H7 (cell line): ENCODE measurements at places on chromosomes 11 and 22. TPM values are rescaled to one million over a fixed set of nuclear protein-coding genes. Genes with fewer than 3 reads are reported as not detected.

Gene VWCE
- total RNA-seq, result 0.85 and 1.1 TPM in 2 replicates

Gene SDF2L1
- total RNA-seq, result 29.3 and 54.0 TPM in 2 replicates

Gene CSTPP1
- total RNA-seq, result 21.0 and 29.3 TPM in 2 replicates

GRCh38 chr22:33932997-33933396, 12.7 kb upstream of the LARGE1 start:
- no peak for DNase-seq

- no peak for DNase-seq
Measured at GRCh38 chr22:20199413-20199842, 48.6 kb upstream of the CCDC188 start.

- DNase-seq, result peak; percentile 68
Measured at GRCh38 chr11:124875401-124875800, 10.2 kb downstream of the ROBO3 start.

DNA sequence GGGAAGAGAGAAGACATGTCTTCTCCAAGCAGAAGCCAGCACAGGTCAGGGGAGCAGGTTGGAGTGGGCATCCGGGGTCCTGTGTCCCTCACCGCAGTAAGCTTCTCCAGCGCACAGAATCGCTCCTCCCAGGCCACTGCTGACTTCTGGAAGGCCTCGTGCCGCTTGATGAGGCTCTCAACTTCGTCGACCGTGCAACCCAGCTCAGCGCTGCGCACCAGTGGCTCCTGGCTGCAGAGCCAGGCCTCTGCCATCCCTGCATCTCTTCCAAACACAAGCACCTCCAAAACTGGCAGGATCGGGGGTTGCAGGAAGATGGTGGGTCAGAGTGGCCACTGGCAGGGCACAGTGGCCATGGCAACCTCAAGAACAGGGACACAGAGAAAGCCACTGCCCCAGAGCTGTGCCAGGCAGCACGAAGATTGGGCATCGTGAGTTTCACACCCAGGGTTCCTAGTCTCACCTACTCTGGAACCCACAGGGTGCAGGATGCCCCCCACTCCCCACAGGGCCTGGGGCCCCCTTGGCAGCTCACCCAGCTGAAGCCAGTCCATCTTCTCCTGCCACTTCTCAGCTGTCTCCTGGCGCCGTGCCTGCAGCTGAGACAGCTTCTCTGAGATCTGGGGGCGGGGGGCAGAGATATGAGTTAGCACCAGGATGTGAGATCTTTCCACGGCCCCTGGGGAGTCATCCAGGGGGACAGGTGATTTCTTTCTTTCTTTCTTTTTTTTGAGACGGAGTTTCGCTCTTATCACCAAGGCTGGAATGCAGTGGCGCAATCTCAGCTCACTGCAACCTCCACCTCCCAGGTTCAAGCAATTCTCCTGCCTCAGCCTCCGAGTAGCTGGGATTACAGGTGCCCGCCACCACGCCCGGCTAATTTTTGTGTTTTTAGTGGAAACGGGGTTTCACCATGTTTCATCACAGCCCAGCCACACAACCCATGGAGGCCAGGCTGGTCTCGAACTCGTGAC, 11.2 kb upstream of the RBM4B start:
- peak; percentile 20 for DNase-seq

DNA sequence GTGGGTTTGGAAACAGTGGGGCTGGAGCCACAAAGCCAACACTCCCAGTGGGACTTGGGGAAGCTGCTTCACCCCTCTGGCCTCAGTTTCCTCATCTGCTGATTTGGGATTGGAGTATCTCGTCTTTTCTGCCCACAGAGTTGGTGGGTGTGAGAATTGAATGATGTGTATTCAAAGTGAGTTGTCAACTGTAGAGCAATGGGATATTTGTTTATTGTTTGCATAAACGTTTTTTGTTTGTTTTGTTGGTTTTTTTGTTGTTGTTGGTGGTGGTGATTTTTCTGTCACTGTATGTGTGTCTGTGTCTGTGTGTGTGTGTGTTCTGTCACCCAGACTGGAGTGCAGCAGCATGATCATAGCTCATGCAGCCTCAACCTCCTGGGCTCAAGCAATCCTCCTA, 542.0 kb downstream of the MIAT start:
- no peak for DNase-seq

DNA sequence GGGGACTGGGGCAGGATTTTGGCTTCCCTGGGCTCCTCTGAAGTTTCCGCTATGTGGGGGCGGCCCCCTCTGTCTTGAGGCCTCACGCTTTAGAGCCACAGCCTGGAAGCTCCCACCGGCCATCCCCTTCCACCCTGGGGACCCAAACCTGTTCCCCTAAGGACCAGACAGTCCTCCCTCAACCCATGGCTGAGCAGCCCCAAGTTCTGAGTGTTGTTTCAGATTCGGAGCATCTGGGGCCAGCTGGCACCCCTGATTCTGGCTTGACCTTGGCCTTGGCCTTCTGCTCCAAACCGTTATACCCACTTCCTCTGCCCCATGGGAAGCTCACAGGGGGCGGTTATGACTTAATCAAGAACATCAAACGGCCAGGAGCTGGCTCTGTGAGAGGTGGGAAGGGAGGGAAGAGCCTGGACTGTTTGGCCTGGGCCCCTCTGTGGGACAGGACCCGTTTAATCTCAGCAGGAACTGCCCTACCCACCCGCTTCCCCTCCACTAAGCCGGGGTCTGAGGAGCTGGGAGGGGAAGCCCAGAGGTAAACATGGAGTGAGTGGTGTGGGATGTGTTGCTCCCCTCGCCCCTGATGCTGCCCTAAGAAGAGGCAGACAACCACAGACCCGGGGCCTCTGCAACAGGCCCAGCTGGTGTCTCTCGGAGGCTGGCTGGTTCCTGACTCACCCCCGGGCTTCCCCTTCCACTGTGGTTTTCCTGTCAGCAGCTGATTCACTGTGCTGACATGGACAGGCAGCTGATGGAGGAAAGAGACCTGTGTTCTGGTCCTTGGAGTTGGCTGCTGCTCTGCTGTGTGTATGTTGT, 3.4 kb downstream of the CD82 start:
- peak; percentile 38 for DNase-seq
